ENCODE measurements at places on chromosomes 3 and 15. TPM values are rescaled to one million over a fixed set of nuclear protein-coding genes. Genes with fewer than 3 reads are reported as not detected.

The TGM5 gene
- not detected for total RNA-seq

The CLDN18 gene
- total RNA-seq, result 4.0 TPM

GRCh38 chr15:59155431-59155830 lies 50.5 kb downstream of the CCNB2 start:
- DNase-seq, result peak; percentile 7

The ARMC8 gene
- 19.1 TPM for total RNA-seq

- no peak for DNase-seq
Observed at GRCh38 chr3:150278195-150278594, 129.9 kb upstream of the TSC22D2 start.

DNA sequence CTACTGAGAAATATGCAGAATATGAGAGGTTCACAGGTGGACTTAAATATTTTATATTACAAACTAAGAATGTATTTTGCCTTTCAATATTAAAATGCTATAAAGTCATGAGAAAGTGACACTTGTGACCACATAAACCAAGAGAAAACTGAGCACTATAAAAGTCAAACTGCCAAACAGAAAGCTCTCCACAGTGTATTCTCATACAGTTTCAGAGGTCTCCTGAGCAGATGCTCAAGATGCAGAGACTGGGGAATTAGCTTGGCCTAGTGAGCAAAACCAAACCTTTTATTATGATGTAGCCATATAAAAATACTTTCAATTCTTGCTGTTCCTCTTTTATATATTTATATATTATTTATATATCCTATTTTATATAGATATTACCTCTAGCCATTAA lies 227.8 kb downstream of the TBC1D5 start:
- DNase-seq, result no peak

DNA sequence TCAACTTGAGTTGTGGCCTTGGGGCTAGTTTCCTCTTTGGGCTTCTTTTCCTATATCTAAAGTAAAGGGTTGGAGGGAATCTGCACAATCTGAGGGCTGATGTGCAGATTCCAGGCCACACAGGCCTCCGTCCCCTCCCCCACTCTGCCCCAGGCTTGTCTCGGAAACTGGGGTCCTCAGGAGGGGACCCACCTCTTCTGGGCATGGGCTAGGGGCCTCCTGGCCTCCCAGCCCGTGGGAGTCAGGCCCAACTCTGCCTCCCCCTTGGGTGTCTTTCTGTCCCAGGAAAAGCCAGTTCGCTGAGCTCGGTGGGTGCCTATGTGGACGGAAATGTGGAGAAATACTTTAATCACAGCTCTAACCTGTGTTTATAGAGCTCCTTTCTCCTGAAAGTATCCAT lies 4.8 kb downstream of the SMAD6 start:
- no peak for DNase-seq

DNA sequence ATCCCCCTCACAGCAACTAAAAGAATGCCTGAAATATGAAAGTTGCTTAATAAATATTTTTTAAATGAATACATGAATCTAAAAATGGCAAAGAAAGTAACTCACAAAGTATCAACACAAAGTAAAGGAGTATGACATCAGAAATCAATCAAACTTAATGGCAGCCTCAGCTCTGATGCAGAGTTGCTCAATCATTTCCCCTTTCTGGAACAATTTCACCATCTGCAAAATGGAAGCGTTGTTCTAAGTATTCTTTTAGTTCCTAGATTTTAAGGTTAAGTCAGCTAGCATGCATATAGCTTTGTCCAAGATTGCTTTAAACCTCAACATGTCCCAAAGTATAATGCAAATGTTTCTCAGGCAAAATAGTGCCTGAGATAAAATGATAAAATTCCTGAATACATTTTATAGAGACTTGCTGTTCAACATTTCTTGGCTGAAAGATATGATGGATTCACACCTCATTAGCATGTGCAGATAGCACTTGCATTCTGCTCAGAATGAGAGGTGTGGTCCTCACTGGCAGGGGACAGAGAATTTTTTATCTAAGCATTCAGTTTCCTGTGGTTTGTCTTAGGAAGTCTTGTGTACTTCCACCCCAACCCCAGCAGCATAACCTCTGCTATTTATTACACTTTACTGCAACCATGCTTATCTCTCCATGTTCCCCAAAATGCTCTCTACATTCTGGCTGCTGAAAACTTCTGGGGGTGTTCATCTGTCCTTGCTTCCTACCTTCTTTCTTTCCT lies 429.3 kb downstream of the GRM7 start:
- no peak for DNase-seq

DNA sequence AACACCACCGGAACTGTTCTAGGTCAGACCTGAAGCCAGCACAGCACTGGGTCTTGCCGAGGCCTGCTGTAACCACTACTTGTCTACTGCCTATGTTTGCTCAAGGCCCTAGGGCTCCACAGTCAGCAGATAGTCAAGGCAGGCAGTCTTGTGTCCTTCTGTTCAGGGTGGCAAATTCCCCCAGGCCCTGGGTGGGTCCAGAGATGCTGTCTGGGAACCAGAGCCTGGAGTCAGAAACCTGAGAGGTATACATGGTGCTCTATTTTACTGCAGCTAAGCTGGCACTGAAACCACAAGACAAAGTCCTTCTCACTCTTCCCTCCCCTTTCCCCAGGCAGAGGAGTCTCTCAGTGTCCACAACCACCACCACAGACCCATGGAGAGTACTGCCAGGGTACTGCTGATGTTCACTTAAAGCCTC lies 89.9 kb downstream of the BBX start:
- DNase-seq, result no peak

DNA sequence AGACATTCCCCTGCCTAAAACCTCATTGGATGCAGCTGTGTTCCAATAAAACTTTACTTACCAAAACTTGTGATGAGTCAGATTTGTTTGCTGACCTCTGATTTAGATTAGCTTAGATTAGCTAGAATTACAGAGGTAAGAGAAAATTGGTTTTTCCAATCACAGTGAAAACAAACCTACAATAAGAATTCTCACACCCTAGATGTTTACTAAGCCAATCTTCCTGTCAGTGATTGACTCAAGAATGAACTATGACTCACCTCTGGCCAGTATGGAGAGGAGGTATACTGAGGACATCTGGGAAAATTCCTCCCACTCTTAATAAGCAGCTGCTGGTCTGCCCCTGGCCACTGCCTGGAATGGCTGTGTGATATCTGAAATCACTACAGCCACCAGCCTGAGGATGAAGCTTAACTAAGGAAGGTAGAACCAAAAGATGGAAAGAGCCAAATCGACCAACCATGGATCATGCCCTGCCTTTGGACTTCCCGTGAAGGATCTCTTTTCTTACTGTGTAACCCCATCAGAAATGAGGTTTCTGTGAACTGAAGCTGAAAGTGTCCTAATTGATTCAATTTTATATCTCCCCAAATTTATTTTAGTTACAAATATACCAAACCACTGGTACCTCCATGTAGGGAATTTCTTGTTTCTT lies 19.0 kb upstream of the GHSR start:
- no peak for DNase-seq

GRCh38 chr3:36992806-36993325 lies at the start of gene EPM2AIP1:
Gene EPM2AIP1 (minus strand): TSS chr3:36993131. CDS start chr3:36993077, 54 bp downstream.
- DNase-seq, result peak; percentile 99

- DNase-seq, result no peak
Observed at GRCh38 chr3:157098121-157098822, 61.7 kb downstream of the CCNL1 start.

The RGMA gene
- 3.8 TPM for total RNA-seq

The EDEM1 gene
- 24.4 TPM for total RNA-seq

DNA sequence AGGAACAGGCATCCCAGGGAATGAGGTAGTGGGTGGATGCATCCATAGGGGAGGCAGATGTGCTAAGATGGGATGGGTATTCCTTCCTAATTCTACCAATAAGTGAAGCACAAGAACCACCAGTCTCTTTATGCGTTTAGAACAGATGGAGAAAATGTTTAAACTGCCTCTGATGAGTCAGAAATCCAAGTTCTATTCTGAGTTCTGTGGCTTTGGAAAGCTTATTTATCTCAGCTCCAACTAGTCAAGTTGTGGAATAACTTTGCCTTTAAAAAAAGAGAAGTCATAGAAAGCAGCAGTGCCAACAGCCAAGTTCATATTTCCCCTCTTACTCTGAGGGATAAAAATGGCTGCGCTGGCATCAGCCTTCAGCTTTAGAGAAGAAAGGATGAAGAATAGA lies 761.7 kb downstream of the IGSF11 start:
- no peak for DNase-seq

GRCh38 chr3:58683466-58683865 lies 16.9 kb upstream of the FAM3D start:
- no peak for DNase-seq

The ANP32A gene
- total RNA-seq, result 40.2 TPM

DNA sequence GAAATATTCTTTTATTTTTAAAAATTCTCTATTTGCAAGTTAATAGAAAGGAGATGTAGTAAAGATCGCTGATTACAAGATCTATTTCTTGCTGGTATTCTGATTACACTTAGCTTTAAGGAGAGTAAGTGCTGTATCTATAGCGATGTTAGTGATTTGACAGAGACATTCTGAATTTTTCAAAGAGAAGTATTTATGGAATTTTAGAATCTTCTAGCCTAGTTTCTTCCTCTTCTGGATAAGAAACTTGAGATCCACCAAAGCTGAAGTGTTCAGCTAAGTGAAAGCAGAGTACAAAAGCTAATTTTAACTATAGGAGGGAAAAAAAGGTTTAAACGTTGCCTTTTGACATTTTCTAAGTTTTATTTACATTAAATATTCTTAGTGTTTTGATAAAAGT lies 72.1 kb upstream of the RARB start:
- no peak for DNase-seq

- no peak for DNase-seq
Observed at GRCh38 chr3:195736866-195737490, 16.2 kb downstream of the MUC20 start.

GRCh38 chr3:122443090-122443489 lies 27.2 kb upstream of the WDR5B start:
- no peak for DNase-seq

DNA sequence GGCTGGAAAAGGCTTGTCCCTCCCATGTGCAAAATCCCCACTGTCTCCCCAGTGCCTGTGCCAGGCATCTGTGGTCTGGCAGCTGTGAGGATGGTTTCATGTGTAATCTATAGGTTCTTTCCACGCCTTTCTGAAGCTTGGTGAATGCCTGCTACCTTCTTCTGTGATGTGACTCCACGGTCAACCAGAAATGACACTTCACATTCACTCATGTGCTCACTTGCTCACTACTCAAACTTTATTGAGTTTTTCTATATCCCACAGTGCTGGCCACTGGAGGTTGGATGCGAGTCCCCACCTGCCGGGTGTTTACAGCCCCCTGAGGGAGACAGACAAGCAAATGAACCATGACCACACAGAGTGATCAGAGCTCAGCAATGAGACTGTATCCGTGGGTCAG lies 27.9 kb upstream of the TLE3 start:
- DNase-seq, result no peak

GRCh38 chr3:5304789-5305683 lies 117.5 kb downstream of the EDEM1 start:
- no peak for DNase-seq

DNA sequence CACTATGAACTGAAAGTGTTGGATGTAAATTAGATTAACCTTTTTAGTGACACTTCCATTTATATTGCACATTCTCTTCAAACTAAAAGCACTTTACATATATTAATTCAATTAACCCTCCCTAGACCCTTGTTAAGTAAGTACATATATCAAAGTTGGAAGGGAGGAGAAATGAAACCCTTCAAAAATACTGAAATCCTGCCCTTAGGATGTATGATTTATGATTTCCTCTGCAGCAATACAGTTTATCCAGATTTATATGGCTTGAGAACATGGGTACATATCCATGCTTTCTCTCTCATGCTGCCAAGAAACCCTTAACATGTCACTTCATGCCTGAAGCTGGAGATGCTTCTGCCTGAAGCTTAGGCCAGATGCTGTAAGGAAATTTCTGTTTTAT lies 11.0 kb downstream of the CLSTN2 start:
- no peak for DNase-seq

The PROK2 gene
- total RNA-seq, result not detected

DNA sequence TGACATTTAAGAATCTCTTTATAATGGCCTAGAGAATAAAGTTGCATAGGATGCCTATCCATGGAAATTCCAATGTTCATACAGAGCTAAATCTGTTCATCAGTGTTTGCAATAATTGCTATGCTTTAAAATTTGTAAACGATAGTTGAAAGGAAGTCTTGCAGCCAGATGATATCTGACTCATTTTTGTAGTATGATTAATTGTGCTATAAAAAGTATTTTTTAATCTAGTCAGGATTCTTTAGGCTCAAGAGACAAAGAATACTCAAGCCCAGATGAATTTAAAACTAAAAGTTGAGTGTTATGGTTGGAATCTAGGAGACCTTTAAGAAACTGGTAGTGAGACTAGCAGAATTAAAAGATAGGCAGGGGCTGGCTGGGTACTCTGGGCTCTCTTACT lies 50.5 kb downstream of the SUCNR1 start:
- no peak for DNase-seq

DNA sequence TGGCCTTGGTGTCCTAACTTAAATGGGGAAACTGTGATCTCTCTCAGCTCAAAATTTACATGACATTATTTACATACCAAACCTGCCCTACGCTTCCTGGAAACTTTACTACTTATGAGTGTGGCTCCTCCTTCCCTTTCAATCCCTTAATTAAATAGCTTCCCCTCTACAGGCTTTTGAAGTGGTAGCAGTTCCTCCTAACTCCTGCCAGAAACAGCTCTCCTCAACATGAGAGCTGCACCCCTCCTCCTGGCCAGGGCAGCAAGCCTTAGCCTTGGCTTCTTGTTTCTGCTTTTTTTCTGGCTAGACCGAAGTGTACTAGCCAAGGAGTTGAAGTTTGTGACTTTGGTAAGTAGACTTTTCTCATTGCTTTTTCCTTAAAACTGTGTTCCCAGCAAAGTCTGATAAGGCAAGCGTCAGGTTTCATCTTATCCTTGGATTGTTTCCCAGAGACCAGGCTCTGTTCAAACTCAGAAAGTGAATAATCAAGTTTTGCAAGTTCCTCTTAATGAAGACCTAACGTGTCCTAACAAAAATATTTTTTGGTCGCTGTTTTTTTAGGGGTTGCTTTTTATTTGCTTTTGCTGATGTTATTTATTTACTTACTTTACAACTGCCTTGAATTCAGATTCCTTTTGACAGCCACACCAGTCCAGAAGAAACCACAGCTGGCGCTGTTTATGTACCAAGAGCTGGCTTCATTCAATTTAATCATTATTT lies at the start of gene ACP3:
Gene ACP3 (plus strand): TSS at position 179 of the 720 bp plus-strand sequence. CDS start 50 bp downstream, at position 229.
- DNase-seq, result peak; percentile 72

The CA12 gene
- total RNA-seq, result 49.6 TPM

The TM6SF1 gene
- total RNA-seq, result 6.0 TPM

GRCh38 chr3:72341380-72341770 lies 506.9 kb downstream of the SHQ1 start:
- DNase-seq, result no peak

DNA sequence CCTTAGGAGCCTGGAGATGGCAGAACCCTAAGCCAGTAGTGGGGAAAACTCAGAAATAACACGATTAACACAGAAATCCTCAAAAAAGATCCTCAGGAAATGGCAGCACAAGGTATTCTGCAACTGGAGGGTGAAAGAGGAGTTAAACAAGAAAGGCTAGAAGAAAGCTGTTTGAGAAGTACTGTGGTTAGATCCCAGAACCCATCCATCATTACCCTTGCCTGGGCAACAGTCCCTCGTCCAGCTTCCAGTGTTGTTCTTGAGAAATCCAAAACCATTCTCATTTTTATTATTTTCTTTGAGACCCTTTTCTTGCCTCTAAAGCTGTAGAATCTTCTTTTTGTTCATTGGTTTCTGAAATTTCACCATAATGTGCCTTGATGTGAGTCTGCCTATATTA lies 2.7 kb upstream of the CDCP1 start:
- DNase-seq, result no peak
